ENCODE measurements at places on chromosomes 2 and 18.

DNA sequence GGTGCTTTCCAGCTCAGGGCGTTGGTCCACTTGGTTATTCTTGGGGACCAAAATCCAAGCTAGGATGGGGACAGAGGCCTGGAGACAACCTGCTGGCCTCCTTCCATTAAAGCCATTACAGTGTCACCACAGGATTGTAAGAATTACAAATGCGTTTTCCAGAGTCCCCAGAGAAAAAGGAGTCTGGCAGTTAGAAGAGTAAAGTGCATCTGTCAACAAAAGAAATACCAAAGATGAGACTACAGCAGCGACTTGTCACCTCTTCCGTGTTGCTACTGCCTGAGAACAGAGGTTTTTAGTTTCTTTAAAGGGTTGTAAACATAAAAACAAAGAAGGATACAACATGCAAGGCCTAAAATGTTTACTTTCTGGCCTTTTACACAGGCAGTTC, 235.7 kb downstream of the AGAP1 start:
- no peak for DNase-seq

DNA sequence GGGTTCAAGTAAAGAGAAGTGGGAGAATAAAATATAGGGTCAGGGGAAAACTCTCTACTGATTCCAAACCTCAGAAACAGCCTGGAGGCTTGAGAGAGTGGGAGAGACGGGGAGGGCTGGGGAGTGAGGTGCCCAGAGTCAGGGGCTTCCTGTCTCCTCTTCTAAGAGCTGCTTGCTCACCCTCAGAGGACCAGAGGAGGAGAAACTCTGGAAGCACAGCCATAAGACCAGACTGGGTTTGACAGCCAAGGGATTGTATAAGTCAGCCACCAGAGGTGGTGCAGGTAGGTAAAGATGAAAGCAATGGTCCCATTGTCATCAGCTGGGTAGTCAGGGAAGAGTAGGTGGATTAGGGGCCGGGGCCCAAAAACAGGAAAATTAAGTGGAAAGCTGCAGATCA, 259.4 kb downstream of the TNS1 start:
- no peak for DNase-seq

GRCh38 chr2:134164306-134164705, 89.6 kb upstream of the MGAT5 start:
- no peak for DNase-seq

DNA sequence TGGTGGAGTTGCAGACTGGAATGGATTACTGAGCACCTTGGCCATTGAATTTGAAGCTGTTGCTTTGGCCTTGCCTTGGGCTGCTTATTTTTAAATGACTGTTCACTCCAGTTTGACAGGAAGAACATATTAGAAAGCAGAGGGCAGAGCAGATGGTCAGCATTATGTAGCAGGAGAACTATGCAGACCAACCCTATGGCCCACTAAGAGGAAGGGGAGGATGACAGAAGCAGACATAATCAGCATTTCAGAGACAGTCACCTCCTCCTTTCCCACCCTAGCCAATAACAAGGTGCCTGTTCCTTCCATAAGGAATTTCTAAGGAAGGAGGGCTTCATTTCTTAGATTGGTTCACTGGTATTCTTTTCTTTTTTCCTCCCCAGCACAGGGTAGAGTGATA, 2.4 kb downstream of the CHRNA1 start:
- no peak for DNase-seq

- no peak for DNase-seq
Observed at GRCh38 chr2:176121190-176122051, 1.1 kb upstream of the HOXD9 start.

GRCh38 chr2:86440631-86441391, at the start of gene KDM3A:
TSS of gene KDM3A (plus strand) at chr2:86441371. CDS start at chr2:86442048, 677 bp downstream.
- peak; percentile 77 for DNase-seq

DNA sequence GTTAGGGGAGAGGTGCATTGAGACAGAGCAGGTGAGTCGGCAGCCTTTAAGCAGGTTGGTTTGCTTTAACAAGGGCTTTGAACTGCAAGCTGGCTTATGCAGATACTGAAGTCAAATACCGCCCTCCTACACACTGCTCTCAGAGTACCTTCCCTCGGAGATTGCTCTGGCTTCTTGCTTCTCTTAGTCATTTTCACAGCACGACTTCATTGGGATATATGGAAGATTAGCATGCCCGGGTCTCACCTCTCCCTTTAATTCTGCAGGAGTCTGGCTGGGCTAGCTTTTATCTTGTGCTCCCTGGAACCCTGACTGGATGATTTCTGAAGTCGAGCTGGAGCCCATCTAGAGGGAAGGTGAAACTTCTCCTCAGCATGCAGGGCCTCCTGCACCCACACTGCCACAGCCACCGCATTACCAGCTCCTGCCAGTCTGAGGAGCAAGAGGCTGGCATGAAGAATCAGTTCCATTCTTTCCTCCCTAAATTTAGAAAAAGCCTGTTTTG, 395.5 kb upstream of the HNRNPA3 start:
- peak; percentile 16 for DNase-seq

- no peak for DNase-seq
Observed at GRCh38 chr2:33522576-33522975, 46.1 kb downstream of the RASGRP3 start.

GRCh38 chr2:46047290-46047689, 249.9 kb upstream of the EPAS1 start:
- no peak for DNase-seq

GRCh38 chr2:72129681-72130340, 17.9 kb downstream of the CYP26B1 start:
- no peak for DNase-seq

DNA sequence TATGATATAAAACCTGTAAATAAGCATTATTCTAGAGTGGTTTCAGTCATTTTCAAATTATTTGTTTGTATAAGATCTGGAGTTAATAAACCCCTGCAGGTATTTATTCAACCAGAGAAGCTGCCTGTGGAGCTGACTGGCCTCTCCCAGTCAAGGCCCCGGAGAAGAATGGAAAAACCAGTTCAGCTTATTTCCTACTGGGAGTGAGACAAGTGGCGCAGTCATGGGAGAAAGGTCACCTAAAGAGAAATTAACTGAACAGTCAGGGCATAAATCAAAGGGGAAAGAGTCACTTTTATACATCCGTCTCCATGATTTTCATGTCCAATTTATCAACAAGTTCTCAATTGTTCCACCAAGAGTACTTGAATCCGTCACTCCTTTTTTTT, 240.9 kb downstream of the RNF152 start:
- DNase-seq: no peak

- no peak for DNase-seq
Observed at GRCh38 chr2:120419073-120419472, 73.1 kb downstream of the INHBB start.

- no peak for DNase-seq
Observed at GRCh38 chr2:201118961-201119854, 3.2 kb downstream of the CFLAR start.

- no peak for DNase-seq
Observed at GRCh38 chr18:46321955-46322354, 217.8 kb downstream of the HAUS1 start.

Data from H54 (cell line).